ENCODE measurements at places on chromosomes 1 and 21.

GRCh38 chr21:26956813-26957212 lies 10.1 kb downstream of the ADAMTS5 start:
- no peak for DNase-seq

- no peak for DNase-seq
Observed at GRCh38 chr1:36070349-36070748, 13.5 kb upstream of the TEKT2 start.

GRCh38 chr1:100868364-100868995 lies 26.2 kb downstream of the EXTL2 start:
- DNase-seq: no peak

- DNase-seq: no peak
Observed at GRCh38 chr1:84006591-84006990, 7.7 kb upstream of the TTLL7 start.

DNA sequence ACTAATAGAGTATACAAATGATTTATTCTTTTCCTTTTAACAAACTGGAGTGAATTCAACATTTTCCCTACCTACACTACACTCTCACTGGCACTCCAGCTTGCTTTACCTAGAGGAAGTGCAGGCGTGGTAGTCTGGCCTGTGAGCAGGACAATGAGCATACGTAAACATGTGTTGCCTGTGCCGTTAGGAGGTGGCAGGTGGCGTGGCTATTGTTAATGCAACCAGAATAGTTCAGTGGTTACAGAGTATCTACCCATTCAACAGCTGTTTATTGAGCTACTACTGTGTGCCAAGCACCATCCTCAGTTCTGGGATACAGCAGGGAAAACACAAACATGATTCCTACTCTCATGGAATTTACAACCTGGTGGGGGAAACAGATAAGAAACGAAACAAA lies 299.7 kb upstream of the KAZN start:
- no peak for DNase-seq

DNA sequence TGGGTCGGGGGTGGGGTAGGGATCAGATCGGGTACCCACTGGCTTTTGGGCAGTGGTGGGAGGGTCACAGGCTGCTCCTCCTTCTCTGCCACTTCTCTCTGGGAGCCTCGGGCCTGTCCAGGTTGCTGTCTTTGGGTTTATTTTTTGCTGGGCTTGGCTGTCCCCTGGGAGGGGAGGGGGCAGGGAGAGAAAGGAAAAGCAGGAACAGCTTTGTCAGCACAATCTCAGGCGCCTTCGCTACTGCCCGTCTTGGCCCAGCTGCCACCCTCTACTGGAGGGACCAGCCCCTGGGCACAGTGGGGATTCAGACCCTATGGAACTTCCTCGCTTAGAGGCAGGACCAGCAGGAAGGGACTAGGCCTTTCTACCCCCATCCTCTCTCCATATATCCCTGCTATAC lies 8.4 kb downstream of the KCNQ4 start:
- DNase-seq: no peak

DNA sequence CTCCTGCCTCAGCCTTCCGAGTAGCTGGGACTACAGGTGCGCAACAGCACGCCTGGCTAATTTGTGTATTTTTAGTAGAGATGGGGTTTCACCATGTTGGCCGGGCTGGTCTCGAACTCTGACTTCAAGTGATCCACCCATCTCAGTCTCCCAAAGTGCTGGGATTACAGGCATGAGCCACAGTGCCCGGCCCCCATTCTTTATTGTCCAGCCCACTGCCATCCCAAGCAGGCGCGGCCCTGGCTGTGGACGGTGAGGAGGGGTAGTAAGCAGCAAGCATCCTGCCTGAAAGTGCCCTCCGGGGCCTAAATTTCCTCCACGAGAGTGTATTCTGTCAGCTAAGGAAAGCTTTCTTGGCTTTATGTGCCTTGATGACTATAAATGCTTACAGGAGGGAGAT lies 113.2 kb upstream of the CSF3R start:
- no peak for DNase-seq

GRCh38 chr1:198086051-198086745 lies 70.6 kb upstream of the NEK7 start:
- DNase-seq: no peak

GRCh38 chr1:39391691-39392679 lies 99.5 kb upstream of the BMP8A start:
- DNase-seq: no peak

DNA sequence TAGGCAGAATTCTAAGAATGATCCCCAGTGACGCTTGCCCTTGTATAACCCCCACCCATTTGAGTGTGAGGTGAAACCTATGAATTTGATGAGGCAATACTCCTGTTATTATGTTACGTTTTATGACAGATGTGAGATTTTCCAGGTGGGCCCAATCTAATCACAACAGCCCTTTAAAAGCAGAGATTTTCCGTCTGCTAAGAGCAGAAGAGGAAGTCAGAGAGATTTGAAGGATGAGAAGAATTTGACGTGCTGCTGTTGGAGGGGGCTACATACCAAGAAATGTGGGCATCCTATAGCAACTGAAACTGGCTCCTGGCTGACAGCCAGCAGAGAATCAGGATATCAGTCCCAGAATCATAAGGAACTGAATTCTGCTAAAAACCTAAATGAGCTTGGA lies 2.4 kb upstream of the SLC19A2 start:
- no peak for DNase-seq

DNA sequence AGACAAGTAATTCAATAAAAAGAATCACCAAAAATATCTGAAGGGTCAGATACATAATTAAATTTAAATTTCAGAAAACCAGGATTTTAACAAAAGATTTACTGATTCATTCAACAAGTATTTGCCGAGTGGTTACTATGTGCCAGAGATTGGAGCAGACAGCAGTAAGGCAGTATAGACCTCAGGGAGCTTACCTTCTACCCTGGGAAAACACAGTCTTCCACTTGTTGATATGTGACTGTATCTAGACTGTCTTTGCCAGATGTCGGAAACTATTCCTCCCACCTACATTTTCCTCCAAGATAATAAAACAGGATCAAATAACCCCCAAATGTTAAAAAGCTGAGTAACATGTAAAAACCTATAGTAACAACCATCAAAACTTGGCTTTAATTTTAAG lies 6.2 kb downstream of the HNRNPR start:
- DNase-seq: no peak

DNA sequence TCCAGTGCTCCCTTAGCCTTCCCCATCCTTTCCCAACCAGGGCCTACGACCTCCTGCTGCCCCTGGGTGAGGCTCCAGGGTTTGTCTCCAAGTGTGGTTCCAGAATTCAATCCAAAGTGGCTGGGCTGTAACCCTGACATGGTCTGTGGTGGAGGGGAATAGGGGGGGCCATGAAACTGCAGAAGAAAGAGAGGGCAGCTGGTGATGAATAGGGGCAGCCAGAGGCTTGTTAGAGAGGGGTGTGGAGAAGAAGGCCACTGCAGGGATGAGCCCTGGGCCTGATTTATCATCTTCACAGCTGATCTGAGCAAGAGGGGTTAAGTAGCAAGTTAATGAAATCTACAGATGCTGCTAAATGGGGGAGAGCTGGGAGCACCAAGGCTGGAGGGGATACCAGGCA lies 12.9 kb upstream of the ERI3 start:
- no peak for DNase-seq

GRCh38 chr1:78721136-78721535 lies 71.5 kb downstream of the IFI44 start:
- DNase-seq: no peak

- no peak for DNase-seq
Observed at GRCh38 chr1:75797606-75798216, 1.0 kb downstream of the MSH4 start.

DNA sequence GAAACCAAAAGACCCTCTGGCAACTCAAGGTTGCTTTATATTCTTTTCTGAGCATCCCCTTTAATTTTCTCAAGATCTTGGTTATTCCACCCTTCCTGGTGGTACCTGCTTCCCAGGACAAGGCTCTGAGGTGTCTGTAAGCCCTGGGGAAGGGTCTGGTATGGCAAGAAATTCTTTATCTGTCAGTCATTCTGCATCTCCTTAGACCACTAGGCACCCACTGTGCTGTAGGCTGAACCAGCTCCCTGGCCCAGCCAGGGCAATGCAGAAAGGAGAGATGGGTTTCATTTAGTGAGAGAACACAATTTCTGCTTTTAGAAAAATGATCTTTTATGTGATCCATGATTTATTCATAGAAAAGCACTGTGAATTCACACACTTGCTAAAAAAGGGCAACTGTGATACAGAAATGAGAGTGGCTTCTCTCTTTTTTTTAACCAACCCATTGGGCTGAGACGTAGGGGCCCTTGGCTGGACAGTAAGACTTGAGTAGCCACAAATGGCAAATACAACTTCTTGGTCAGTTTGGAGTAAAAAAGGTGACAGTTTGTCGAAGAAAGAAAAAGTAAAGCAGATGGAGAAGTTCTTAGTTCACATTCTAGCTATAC lies 4.1 kb downstream of the UROD start:
- DNase-seq: no peak

DNA sequence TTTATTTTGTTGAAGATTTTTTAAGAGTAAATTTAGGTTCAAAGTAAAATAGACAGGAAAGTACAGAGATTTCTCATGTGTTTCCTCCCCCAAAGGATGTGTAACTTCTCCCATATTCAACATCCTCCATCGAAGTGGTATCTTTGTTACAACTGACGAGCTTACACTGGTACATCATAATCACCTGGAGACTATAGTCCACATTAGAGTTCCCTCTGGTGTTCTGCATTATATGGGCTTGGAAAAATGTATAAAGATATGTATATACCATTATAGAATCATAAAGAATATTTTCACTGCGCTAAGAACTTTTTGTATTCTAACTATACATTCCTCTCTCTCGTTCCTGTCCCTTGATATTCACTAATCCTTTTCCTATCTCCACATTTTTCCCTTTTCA lies 203.7 kb downstream of the AMY1C start:
- no peak for DNase-seq

DNA sequence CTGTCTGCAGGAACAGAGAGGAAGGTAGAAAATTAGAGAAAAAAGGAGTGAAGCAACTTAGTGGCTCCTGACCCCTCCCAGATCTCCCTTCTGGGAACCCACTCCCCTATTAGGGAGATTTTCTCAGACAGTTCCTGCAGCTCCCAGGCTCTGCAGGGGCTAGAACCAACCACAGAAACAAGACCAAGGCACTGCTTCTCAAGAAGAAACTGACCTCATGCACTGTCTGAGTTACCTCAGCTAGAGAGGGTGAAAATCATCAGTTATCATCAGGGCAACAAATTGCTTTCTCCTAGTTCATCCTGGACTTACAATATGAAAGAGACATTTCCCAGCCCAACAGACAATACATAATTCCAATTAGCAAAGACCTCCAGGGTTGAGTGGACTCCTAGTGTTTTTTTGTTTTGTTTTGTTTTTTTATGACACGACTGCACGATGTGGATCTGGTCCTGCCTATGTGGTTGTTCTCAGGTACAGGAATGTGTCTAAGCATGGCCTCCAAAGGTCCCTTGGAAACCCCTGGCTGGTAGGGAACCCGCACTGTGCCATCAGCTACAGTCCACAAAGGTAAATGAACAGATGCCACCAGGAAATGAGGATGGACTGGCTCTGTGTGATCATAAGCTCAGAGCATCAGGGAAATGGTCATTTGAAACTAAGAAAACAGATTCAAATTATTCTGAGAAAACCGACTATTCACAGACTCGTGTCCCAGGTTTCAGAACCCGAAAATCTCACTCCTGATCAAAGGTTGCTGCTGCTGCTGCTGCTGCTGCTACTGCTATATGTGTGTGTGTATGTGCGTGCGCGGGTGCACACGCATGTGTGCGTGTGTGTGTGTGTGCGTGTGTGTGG lies 65.3 kb downstream of the LAMC2 start:
- no peak for DNase-seq

GRCh38 chr1:32339363-32339978 lies 3.4 kb upstream of the MARCKSL1 start:
- no peak for DNase-seq

GRCh38 chr1:87594736-87595383 lies 266.2 kb downstream of the LMO4 start:
- DNase-seq: no peak

DNA sequence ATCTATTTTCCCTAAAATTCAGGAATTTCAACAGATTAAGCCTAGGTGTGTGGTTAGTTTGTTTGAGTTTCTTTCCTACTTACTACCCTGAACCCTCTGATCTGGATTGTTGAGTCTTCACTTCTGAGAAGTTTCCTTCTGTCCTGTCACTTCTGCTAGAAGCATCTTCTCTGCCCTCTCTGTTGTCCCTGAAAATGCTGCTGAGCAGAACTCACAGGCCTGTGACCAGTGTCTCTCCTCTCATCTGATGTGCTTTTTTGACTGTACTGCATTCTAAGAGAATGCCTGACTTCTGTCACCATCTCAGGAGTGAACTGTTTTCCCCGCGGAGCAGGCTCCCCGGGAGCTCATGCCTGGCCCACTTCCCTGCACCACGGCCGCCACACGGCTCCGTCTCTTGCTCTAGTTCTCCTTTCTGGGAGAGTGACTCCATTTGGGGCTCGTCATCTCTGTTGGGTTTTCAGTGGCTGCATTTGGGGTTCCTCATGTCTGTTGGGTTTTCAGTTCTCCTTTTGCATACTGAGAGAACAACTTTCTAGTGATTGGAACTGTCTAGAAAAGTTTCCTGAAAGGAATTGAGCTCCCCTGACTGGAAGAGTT lies 77.9 kb downstream of the POFUT2 start:
- no peak for DNase-seq

DNA sequence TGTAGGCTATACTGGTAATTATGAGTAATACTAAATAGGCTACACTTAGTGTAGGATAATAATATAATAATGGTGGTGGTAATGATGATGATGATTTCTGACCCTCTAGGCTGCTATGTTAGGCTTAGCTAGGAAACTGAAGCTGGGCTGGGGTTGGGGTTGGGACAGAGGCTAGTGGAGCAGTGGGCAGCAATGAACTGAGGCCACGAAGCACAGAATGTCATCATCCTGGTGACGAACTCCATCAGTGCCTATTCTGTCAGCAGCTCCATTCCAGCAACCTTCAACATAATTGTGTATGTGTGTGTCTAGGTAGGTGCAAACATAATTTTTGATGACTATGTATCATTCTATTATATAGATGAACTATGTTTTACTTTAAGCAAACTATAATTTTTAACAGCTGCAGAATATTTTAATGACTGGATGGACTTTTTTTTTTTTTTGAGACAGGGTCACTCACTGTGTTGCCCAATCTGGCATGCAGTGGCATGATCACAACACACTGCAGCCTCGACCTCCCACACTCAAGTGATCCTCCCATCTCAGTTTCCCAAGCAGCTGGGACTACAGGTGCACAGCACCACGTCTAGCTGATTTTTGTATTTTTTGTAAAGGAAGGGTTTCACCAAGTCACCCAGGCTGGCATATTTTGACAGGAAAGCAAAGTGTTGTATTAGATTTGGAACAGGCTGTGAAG lies 12.9 kb upstream of the CLIC4 start:
- DNase-seq: no peak

DNA sequence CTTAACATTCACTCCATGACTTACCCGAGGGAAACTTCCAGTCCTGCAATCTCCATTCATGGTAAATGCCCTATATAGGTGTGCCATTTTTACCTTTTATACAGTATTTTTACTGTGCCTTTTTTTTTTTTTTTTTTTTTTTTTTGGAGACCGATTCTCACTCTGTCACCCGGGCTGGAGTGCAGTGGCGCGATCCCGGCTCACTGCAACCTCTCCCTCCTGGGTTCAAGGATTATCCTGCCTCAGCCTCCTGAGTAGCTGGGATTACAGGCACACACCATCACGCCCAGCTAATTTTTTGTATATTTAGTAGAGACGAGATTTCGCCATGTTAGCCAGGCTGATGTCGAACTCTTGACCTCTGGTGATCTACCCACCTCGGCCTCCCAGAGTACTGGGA lies 124.4 kb upstream of the PLPPR4 start:
- no peak for DNase-seq

- no peak for DNase-seq
Observed at GRCh38 chr1:38775175-38775845, 84.3 kb downstream of the RRAGC start.
